ENCODE measurements at places on chromosomes 5 and 9.

GRCh38 chr5:37807015-37807414 is 32.8 kb downstream of the GDNF start:
- no peak for DNase-seq

DNA sequence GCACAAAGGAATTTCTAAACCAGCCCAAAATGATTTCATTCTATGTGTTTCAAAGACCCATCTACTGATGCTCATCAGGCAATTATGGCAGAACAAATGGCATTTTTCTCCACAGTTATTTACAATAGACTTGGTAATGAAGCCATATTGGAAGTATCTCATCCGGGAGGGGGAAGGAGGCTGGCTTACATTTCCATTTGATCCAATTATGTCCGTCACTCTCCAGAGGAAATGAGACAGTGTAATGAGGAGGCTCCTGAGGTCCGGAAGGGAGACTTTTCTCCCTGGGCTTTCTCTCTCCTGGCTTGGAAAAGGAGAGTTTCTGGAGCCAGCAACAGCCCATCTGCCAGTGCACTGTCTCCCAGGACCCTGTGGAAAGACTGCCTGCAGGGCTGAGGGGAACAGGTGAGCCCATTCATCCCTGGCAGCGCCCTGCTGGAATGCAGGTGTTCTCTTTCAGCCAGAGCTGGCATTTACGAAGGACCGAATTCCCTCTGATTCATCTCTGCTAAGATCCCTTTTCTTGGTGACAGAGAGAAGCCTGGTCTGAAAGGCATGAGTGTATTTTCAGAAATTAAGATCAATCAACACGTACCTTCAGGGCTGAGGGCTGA is 54.9 kb upstream of the SAP30L start:
- DNase-seq = no peak

GRCh38 chr5:598564-598890 is 13.6 kb upstream of the CEP72 start:
- DNase-seq = no peak

GRCh38 chr5:32942225-32942989 is 231.3 kb downstream of the NPR3 start:
- no peak for DNase-seq

DNA sequence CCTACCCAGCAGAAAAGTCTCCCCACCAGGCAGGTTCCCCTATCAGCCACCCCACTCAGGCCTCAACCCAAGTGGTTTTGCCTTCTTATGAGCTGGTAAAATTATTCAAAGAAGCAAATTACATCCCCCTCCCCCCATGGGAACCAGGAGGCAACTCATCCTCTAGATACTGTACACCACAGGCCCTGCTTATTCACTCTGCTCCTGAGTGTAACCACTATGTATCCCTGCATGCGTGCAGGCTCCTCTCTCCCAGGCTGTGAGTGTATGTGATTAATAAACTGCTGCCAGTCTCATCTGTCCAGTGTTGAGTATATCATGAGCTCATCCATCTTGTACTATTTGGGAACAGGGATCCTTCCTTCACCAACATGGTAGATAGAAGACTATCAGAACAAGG is 8.6 kb downstream of the KCTD16 start:
- DNase-seq = no peak

DNA sequence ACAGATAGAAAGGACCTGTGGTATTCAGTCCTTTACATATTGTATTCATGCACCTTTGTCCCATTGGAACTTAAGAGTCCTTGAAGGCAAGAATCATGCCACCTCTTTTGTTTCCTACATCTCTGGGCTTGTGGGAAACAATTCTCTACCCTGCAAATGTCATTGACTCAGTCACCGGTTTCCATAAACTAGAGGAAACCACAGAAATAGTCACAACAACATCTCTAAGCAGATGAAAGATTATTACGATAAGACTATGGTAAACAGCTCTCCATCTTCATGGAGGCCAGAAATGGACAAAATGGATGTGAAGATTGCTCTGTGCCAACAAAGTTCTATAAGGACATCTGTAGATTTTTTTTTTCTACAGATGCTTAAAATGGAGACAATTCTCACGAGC is 165.5 kb downstream of the PIK3R1 start:
- no peak for DNase-seq

All from stimulated activated CD4-positive, alpha-beta T cell treated with anti-CD3 and anti-CD28 coated beads, TNF-alpha, amount 100 ng/mL, for 1 hour (primary cell).